ENCODE measurements at places on chromosomes 3 and 15.

DNA sequence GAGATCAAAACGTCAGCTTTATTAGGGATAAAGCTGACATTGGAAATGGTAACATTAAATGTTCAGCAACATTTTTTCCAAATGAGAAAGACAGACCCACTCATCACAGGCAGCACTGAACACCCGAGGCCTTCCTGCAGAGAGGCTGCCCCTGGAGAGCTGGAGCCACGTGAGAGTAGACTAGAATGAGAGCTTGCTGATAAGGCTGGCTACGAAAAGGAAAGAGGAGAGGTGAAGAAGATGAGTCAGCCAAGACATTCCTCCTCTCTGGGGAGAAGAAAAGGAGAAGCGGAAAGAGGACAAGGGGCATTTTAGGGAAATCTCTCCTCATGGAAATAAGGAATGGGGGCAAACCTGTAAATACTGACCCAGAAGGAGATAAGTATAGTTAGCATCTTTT lies 7.3 kb downstream of the CYP19A1 start:
- no peak for DNase-seq

DNA sequence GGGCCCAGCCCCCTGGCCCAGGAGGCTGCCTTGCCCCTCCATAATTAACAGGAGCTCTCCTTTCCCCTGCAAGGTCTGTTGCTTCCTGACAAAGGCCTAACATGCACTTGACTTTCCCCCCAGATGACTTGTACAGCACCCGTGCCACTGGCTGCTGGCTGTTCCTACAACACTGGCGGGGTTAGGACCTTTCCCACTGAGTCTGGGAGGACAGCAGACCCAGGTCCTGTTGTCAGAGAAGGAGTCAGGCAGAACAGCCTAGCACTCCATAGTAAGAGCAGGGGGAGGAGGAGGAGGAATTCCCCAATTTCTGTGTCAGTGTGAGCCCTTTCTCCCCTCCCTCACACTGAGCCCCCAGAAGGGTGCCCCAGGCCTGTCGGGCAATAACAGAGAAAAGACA lies 99.2 kb downstream of the CORO2B start:
- DNase-seq: no peak

DNA sequence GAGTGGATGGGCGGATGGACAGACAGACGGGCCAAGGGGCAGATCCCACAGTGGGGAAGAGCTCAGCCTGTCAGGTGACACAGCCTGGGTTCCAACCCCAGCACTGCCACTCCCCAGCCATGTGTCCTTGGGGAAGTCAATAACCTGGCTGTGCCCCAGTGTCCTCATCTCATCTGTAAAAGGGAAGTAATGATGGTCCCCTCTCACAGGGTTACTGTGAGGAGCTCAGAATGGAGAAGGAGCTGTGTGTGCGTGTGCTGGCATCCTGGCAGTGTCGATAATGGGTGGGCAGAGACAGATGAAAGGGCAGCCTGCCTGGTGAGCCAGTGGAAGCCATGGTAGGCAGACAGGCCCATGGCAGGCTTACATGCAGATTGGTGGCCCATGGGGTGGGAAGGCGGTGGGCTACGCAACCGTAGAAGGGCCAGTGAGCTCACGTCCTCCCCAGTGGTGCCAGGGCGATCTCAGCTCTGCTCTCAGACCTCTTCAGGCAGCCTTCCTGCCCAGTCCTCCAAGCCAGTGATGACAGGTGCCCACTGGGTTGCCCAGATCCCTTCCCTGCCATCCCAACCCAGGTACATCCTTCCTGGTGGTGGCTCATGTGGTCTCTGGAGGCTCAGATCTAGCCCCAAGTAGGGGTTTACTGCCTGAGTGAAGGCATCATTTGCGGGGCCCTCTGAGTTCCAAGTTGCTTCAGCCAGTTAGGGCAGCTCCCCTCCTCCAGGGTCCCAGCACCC lies 2.3 kb upstream of the DNAJB8 start:
- DNase-seq: no peak

DNA sequence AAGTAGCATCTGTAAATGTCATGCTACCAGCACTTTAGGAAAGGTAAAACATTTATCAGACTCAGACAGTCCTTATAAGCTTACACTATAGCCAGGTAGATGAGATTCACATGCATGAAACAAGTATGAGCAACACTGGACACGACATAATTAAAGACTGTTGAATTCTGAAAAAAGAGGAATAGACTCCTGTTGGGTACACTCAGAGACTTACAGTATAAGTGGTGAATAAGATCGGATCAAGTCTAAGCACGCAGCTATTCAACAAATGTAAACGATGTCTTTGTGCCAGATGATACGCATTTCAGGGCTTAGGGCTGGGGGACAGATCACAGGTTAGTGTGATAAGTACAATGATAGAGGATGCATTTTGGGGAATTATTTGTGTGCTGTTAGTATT lies 43.2 kb upstream of the SPPL2A start:
- no peak for DNase-seq

DNA sequence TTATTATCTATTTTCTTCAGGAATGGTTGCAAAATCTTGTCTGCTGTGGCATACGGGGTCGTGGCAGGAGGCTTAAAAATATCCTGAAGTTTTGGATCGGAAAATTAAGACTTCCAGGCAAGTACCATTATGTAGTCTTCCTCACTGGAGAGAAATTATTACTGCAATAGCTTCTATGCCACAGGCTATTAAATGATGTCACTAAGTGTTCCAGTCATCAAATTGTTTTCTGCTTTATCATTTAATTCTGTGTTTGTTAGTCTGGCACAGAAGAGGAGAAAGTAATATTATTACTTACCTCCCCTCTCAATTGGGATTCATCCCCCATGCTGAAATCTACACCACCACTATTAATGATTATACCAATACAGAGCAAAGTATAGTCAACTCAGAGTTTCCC lies 378.2 kb upstream of the ALCAM start:
- no peak for DNase-seq

DNA sequence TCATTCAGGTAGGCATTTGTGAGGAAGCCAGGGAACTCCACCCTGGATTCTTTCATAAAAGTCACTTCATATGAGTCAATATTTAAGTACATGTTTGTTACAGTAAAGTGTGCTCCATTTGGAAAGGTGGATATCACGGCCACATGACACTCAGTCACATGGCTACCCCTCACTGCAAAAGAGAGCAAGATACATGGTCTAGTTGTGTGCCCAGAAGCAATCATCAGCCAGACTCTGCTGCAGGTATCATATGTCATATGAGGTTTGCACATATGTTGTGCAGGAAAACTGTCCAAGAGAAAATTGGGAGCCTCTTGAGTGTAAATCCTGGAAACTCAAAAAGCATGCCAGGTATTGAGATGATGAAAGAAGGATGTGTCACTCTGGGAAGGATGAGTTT lies 55.0 kb upstream of the NMNAT3 start:
- no peak for DNase-seq

- DNase-seq: no peak
Measured at GRCh38 chr3:143814443-143814889, 33.8 kb downstream of the SLC9A9 start.

GRCh38 chr15:78709263-78709882 lies 68.4 kb upstream of the CHRNB4 start:
- DNase-seq: no peak

DNA sequence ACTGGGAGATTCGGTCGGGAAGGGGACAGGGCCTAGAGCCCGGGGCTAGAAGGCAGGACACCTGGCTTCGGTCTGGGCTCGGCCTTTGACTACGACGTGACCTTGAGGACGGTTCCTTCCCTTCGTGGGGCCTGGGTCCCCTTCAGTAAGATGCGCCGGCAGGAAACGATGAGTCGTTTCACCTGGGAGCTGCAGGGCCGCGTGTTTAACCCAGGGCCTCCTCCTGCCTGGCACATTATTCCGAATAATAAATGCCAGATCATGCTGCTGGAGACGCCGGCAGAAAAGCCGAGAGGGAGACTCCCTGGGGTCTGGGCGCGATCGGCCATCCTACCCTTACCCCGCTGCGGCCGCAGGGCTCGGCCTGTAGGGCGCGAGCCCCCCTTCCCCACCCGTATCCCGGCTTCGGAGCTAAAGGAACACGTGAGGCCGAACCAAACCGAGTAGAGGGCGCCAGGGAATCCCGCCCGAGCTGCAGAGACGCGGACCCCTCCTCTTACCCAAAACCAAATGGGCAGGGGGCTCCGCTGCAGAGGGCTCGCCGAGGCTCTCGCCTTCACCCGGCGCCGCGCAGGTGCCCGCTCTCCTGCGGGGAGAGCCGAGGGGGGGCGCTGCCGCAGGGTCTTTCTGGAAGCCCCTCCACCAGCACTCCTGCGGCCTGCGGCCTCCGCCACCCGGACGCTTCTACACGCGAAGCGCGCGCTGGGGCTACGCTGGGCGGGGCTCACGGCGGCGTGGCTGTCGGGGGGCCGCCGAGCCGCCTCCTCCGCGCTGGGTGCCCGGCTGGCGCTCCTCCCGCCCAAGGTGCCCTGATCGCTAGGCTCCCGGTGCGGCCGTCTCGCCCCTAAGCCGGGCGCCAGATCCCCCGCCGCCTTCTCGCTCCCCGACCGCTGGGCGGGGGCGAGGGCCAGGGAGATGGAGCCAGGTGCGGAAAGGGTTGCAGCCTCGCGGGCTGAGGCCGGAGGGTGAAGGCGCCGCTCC lies at the start of gene BDH1:
Gene BDH1, minus strand, starts transcription at position 688 of the 981 bp plus-strand sequence. CDS start 9,525 bp downstream, outside the sequence.
- DNase-seq: no peak

DNA sequence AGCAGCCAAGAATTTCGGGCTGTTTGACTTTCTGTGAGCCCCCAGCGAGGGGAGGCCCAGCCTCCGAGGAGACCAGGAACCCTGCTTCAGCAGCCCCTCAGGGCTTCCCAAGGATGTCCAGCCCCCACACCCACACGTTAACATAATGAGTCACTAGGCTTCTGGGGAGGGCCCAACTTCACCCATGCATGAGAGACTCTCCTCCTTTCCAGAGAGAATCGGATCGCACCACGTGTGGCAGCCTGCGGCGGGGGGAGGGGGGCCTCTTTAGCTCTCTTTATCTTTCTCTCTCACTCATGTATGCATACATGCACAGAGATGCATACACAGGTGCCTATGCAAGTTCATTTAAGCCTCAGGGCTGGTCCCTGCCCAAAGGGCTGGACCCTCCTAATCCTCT lies 3.1 kb upstream of the AP2M1 start:
- no peak for DNase-seq

DNA sequence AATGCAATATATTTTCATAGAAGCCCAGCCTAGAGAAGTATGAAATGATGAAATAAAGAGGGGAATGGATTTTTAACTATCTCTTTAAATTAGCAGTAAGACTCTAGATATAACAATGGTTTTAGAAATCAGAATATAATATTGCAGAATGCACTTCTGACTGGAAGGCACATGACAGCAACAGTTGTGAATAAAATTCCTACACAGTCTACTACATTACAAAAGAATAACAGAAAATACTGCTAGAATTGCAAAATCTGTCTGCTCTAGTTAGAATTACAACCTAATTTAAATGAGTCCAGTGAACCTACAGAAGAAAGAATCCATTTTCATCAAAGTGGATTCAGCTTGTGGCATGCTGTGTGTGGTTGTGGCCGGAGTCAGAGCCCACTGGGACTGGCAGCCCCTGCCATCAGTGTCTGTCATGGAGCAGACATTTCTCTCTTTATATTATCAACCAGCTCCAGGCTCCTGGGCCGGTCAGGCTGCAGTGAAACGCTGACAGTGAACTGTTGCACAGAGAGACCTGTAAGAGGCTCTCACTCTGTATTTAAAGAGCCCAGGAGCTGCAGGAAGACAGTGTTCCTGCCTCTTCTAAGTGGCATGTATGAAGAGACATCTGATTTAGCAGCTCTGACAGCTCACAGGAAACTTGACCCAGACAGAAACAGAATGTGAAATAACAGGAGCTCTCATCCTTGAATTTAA lies 1523.8 kb upstream of the CADM2 start:
- no peak for DNase-seq

DNA sequence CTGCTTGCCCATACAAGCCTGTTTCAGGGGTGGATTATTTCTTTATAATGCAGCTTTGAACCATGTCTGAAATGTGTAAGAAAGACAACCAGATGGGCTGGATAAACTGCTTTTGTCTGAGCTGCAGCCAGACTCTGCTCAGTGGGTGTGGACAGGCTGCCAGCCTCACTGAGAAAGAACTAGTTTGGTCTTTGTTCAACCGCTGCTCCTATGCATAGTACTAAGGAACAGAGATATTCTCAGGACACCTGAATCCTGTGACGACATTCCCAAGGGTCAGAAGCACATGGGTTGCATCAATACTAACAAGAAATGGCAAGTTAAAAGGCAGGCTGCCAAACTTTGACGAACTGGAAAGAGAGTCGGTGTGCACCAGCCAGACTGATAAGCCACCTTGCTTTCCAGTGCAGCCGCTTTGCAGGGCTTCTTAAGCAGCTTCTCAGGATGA lies 57.2 kb downstream of the PLD1 start:
- no peak for DNase-seq

DNA sequence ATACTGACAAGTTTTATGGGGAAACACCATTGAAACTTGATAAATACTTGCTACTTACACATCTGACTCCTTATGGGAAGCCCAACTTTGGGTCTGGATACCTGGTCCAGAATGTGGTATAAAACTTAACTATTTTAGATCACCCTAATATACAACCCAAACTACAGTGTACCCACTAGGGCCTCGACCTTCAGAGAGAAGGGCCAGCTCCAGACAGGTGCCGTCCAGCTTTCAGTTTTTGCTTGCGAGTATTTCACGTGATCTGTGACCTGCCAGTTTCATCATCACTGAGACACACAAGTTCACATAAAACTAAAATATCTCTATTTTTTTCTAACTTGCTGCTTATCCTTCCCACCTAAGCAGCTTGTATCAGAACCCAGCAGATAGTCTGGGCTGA lies 59.3 kb upstream of the RPL35A start:
- no peak for DNase-seq

DNA sequence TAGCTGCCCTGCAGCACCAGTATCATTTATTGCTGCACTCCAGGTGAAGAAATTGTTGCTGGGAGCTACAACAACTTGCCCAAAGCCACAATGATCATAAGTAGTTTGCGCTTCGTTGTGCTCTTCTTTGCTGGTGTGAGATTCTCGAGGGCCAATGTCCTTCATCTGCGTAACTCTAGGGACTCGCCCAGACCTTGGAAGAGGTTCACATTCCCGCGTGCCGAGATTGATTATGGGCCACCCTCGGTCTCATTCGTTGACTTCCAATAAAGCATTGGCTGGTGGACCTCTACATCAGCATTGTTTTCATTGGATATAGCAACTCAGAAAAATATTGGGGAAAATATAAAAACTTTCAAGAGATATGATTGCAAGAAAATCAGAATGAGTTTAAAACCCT lies 423 bp upstream of the PHLDB2 start:
- no peak for DNase-seq

GRCh38 chr15:73175382-73175781 lies 123.1 kb downstream of the NEO1 start:
- DNase-seq: no peak

DNA sequence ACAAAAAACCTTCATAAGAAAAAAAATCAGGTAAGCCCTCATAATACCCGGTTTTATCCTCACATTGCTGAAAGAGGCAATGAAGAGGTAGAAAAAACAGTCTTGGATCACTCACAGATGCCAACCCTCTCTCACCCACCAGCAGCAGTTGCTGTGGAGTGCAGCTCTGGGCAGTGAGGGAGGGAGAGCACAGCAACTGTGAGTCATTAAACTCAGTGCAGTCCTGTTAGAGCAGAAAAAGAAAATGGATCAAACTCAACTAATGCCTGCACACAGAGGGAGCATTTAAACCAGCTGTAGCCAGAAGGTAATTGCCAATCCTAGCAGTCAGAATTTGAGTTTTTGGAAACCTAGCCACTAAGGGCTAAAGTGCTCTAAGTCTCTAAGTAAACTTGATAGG lies 1050.6 kb upstream of the ALCAM start:
- no peak for DNase-seq

GRCh38 chr15:89677381-89677780 lies 1.8 kb downstream of the PLIN1 start:
- no peak for DNase-seq

- no peak for DNase-seq
Measured at GRCh38 chr15:37783290-37783689, 151.2 kb upstream of the TMCO5A start.

GRCh38 chr15:52095597-52096262 lies 16.8 kb downstream of the BCL2L10 start:
- no peak for DNase-seq

All from muscle of back (tissue), 13 donors.